T-cell (primary cell): ENCODE measurements at places on chromosomes 12 and 14.

DNA sequence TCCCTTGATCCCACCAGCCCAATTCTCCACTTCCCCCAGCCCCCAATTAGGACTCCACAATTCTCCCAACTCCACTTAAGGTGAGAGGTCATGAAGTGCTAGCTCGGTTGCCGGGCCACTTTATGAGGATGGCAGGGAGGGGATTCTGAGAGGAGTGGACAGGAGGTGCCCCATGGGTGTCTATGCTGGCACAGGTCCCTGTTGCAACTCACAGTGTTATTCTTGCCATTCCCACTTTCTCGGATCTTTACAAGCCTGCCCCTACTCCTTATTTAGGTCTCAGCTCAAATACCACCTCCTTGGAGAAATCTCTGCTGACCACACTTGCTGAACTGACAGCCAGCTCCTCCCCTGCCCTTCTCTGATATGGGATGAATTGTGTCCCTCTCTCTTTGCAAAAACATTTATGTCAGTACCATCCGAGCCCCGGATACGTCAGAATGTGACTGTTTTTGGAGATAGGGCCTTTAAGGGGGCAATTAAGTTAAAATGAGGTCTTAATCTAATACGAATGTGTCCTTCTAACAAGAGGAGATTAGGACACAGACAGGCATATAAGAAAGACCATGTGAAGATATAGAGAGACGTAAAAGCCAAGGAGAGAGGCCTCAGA is 4.2 kb upstream of the LGALS3 start:
- DNase-seq, result no peak

DNA sequence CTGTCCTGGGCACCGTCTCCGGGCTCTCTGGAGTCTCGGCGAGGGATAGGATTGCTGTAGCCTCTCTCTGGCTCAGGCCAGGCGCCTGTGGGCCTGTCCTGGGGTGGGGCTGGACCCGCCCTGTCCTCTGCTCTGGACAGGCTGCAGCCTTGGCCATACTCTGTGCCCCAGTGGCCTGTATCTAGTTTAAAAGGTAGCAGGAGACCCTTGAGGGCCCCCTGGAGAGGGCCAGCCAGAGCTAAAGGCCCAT is 1.8 kb downstream of the KIF26A start:
- no peak for DNase-seq

DNA sequence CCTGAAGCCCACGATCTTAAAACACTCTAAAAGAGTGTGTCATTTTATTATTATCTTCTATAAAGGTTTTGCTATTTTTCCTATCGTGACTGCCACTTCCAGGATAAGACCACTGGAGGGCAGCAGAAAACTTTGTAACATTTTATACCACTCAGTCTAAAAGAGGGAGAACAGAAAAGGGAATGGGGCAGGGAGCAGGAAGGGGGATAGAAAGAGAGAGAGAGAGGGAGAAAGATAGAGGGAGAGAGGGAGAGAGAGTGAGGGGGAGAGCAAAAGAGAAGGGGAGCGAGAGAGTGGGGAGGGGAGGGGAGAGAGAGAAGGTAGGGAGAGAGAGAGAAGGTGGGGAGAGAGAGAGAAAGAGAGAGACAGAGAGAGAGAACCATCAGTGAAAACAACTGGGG is 2.0 kb upstream of the ART4 start:
- DNase-seq, result peak; percentile 12

GRCh38 chr12:65891987-65892481 is 67.8 kb downstream of the HMGA2 start:
- no peak for DNase-seq

- DNase-seq, result no peak
Observed at GRCh38 chr12:65497660-65498059, 219.2 kb downstream of the MSRB3 start.

GRCh38 chr12:55720894-55721444 is 776 bp downstream of the RDH5 start:
- DNase-seq, result no peak

- DNase-seq, result no peak
Observed at GRCh38 chr12:19402743-19403431, 36.4 kb upstream of the AEBP2 start.

GRCh38 chr14:96515731-96516130 is 13.5 kb downstream of the PAPOLA start:
- no peak for DNase-seq
